Dorsolateral prefrontal cortex (tissue), 122 donors: ENCODE measurements at places on chromosomes 4 and X. TPM values are rescaled to one million over a fixed set of nuclear protein-coding genes. Genes with fewer than 3 reads are reported as not detected.

- no peak for DNase-seq
These were observed 16.8 kb downstream of the PF4 start for GRCh38 chr4:73964862-73965611.

GRCh38 chr4:152735396-152735859, 44.1 kb downstream of the TIGD4 start:
- no peak for DNase-seq

- DNase-seq, result no peak
These were observed 178.9 kb upstream of the SPRY1 start for GRCh38 chr4:123217664-123218063.

GRCh38 chr4:2871911-2872310, 28.3 kb downstream of the ADD1 start:
- DNase-seq, result no peak

DNA sequence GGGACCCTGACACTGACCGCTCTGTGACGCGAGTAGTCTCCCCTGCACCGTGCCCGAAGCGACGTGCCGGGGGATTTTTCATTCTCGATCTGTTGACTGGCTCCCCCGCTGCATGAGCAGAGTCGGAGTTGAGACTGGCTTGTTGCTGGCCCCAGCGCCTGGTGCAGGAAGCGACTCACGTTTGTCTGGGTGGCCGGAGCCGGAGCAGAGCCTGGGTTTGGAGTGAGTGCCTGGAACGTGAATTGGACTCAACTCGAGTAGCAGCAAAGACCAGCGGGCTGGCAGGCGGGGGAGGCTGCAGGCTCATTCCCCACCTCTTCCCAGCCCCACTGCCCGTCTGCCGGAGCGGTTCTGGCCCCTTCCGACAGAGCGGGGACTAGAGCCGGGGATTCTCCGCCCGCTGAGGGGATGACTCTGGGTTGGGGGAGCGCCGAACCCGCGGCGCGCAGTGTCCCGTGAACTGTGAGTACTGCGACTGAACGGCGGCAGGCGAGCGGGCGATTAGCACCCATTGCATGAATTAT, 554 bp downstream of the PCDH7 start:
- peak; percentile 58 for DNase-seq

GRCh38 chr4:41325901-41326300, 69.2 kb downstream of the UCHL1 start:
- no peak for DNase-seq

GRCh38 chr4:11428231-11428898, at the start of gene HS3ST1:
TSS of gene HS3ST1 (minus strand) at chr4:11428894. CDS start at chr4:11400005, 28,889 bp downstream.
- no peak for DNase-seq

Gene FAM200B
- total RNA-seq, result 68.2 TPM

Gene TTC29
- total RNA-seq, result 1.0 TPM

Gene CYLC1
- not detected for total RNA-seq

Gene GAGE12F
- total RNA-seq, result not detected
